Astrocyte (in vitro differentiated cells and primary cell): ENCODE measurements at places on chromosomes 7 and 10.

DNA sequence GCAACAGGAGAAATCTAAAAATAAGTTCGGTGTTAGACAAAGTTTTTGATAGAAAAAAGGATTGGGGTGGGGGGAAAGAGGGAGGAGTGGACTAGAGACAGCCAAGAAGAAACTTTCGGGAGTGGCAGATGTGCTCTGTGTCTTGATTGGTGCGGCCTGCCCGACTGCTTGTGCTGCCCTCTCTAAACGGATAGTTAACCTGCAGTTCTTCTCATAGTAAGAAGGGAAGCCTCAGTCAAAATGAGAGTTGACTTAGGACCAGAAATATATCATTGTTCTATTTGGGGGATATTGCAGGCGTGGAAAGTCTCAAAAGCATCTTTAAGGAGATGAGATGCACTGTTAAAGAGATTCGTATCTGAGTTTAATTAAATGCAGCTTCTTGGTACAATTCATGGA lies 39.3 kb downstream of the UBE3C start:
- DNase-seq: no peak

- no peak for DNase-seq
These were observed 60.0 kb downstream of the ATXN7L1 start for GRCh38 chr7:105816266-105816843.

GRCh38 chr7:101250324-101250723 lies 5.4 kb upstream of the FIS1 start:
- no peak for DNase-seq

DNA sequence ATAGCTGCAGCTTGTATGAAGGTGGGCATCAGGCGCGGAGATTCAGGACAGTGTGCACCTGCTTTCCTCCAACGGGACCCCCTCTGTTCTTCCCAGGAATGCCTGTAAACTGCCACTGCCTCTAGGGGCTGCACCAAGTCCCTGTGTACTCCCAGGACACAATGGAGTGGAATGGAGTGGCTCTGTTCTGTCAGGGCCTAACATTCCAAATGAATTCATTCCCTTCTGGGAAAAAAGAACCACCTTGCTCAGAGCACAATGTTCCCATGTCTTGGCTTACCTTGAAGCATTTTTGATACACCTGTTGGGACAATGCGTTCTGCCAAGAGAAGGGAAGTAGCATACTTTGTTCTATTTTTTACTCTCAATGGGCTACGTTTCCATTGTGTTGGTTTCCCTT lies 339.4 kb downstream of the FRMD4A start:
- no peak for DNase-seq

GRCh38 chr7:151884312-151885201 lies 7.6 kb upstream of the PRKAG2 start:
- no peak for DNase-seq

DNA sequence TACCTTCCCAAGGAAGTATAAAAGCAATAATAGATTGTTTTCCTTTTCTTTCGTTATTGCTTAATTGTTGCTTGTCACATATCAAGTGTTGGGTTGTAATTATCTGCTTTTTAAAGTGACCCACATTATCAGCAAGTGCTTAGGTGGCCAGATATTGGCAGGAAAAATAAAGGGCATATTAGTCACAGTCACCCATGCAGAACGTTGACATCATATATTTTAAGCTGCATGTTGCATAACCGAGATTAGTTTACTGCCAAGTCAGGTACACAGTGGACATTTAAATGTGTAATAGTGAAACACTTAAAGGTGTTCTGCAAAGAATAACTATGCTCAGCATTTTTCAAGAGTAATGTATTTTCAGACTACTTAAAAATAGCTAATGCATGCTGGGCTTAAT lies 11.4 kb downstream of the NEBL start:
- DNase-seq: no peak

- DNase-seq: no peak
These were observed 134.9 kb downstream of the CAMK1D start for GRCh38 chr10:12484002-12484918.

GRCh38 chr7:155296788-155297516 lies 726 bp upstream of the INSIG1 start:
- peak; percentile 62 for DNase-seq
